ENCODE measurements at places on chromosomes 2 and 18.
A peak's percentile ranks its signal among the peaks of the same experiment; 100 is the strongest.

DNA sequence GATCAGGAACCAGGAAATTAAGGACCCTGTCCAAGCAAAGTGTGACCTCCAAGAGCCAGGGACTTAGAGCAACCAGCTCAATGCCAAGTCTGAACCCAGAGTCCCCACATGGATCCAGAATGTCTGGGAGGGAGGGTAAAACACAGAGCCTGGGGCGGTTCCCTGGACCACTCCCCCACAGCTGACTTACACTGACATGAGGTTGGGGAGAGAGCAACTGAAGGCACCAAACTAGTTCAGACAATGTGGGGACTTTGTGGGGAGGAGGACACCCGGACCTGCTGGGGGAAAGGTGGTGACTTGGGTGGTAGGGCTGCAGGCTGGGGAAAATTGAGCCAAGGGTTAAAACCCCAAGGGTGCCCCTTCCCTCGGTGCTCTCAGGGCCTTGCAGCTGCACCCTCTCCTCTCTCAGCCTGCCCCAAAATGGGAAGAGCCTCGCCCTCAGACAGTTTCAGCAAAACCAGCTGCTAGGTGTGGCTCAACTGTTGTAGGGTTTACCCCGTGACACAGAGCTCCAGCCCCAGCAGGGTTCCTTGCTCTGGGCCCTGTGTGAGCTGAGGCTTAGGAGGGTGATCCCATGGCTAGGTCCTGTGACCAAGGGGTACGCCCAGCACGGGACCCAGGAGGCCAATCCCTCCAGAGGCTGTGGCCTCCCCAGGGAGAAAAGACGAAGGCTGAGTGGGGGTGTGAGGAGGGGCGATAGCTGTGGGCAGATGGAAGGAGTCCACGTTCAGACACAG, 28.6 kb downstream of the MARCO start:
- no peak for DNase-seq

DNA sequence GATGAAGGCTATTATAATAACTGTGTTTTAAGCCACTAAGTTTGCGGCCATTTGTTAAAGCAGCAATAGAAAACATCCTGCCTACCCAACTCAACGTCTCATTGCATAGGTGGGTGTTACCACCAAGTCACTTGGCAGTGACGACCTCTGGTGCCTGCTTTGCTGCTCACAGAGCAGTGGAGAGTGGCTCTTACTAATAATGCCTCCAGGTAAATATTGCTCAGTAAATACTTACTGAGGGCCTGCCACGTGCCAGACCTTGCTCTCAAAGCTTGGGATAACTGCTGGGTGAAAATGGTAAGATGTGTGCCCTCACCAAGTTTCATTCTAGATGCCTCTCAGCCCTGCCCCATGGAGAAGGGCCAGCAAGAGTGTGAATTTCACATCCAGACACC, 27.7 kb downstream of the ITGA6 start:
- DNase-seq, result peak; percentile 60

- no peak for DNase-seq
Observed at GRCh38 chr18:69626171-69626570, 225.5 kb downstream of the DOK6 start.

- DNase-seq, result peak; percentile 93
Observed at GRCh38 chr18:61581578-61582201, 248.5 kb downstream of the CDH20 start.

GRCh38 chr2:177347570-177347969, 45.0 kb upstream of the AGPS start:
- DNase-seq, result no peak

GRCh38 chr2:223979730-223980396, 22.6 kb downstream of the MRPL44 start:
- no peak for DNase-seq

DNA sequence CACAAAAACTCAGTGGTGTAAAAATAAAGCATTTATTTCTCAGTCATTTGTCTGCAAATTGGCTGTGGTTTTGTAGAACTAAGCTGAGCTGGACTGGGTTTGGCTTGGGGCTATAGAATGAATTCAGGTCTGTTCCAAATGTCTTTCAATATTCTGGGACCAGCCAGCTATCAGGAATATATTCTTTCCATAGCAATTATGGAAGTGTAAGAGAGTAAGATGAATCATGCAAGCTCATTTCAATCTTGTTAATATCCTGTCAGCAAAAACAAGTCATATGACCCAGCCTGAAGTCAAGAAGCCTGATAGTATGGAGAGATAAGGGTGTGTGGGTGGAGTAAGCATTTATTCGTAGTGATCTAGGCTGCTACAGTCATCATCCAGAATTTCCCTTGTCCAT, 481.0 kb upstream of the CDH2 start:
- DNase-seq, result no peak

GRCh38 chr18:55737266-55737665, 149.3 kb upstream of the TCF4 start:
- DNase-seq, result no peak

- DNase-seq, result peak; percentile 5
Observed at GRCh38 chr2:106181064-106181463, 13.0 kb downstream of the UXS1 start.

GRCh38 chr2:144459937-144460336, 60.0 kb downstream of the ZEB2 start:
- DNase-seq, result no peak

GRCh38 chr2:108325756-108326155, 37.1 kb downstream of the SULT1C2 start:
- no peak for DNase-seq

GRCh38 chr2:152165780-152166179, 9.8 kb downstream of the STAM2 start:
- no peak for DNase-seq

- DNase-seq, result peak; percentile 20
Observed at GRCh38 chr2:40220177-40220925, 231.5 kb downstream of the SLC8A1 start.

DNA sequence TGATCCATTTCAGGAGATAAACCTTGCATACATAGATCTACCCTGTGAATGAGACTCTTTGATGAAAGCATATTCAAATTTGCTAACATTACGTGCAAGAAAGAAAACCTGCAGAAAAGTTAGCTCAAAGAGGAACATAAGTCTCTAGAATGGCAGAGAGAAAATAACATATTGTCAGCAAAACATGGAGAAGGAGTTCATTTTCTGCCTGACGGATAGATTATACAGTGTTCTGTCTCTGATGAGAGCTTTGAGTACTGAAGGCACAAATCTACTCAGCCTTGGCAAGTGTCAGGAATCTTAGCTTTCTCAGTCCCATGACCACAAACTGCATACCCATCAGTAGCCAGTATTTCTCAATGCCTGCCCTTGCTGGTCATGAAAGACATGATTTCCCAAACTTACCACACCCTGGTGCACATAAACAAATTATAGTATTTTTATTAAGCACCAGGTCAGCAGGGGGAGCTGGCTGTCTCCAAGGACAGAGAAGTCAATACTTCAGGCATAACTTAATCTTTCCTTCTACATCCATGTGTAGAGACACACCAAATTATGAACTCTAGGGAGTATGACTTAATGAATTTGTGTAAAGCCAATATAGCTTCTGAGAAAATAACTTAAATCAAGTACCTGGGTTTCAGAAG, 401.2 kb upstream of the SOX11 start:
- DNase-seq, result peak; percentile 11
